ENCODE measurements at places on chromosomes 2 and 18.

DNA sequence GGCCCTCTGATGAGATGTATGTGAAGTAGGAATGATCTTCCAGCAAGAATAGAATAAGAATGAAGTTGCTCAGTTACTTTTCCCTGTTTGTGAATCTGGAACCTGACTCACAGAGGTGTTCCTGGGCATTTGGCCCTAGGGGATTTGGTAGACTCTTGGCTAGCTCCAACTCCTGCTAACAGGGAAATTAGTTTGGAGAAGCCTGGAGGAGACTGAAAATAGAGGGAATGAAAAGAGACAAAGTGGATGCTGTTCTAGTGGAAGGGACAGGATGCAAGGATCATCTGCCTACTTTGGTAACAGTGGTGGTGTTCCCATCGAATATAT, 19.6 kb downstream of the TMEM17 start:
- DNase-seq: no peak

DNA sequence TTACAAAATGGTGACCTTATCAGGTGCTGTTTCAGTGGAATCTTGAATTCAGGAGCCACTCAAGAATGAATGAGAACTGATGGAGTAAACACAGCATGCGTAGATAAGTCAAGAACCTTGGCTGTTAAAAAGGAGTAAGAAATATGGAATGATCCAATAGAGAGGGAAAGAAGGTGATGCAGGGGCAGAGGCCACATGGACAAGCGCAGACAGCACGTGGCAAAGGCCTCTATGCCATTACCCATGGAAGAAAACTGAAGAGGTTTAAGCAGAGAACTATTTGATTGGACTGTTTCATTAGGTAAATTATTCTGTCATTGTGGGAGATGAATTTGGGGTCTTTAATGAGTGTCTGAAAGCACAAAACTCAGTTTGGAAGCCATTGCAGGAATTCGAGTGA, 142.4 kb upstream of the RASGRP3 start:
- DNase-seq: no peak

- no peak for DNase-seq
Measured at GRCh38 chr2:111231532-111232252, 111.0 kb downstream of the BCL2L11 start.

DNA sequence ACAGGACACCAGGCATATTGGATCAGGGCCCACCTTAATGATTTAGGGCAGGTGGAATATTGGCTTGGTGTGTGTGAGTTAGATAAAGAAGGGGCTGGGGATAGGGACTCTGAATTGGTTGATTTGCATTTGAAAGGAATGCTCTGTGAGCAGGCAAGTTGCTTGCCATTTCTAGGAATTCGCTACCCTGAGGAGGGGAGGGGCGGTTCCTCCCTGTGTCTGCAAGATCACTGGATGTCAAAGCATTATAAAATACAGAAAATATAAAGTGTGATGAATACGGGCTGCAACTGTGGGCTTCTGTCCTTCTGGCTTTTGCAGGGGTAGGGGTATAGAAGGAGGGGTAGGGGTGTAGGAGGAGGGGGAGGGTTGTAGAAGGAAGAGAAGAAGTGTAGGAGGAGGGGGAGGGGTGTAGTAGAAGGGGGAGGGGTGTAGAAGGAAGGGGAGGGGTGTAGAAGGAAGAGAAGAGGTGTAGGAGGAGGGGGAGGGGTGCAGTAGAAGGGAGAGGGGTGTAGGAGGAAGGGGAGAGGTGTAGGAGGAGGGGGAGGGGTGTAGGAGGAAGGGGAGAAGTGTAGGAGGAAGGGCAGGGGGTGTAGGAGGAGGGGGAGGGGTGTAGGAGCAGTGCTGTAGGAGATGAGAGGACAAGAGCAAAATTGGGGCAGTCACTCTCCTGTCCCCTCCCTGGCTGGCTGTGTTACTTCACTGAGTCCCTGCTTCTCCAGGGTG, 238.0 kb upstream of the COPS8 start:
- DNase-seq: no peak

DNA sequence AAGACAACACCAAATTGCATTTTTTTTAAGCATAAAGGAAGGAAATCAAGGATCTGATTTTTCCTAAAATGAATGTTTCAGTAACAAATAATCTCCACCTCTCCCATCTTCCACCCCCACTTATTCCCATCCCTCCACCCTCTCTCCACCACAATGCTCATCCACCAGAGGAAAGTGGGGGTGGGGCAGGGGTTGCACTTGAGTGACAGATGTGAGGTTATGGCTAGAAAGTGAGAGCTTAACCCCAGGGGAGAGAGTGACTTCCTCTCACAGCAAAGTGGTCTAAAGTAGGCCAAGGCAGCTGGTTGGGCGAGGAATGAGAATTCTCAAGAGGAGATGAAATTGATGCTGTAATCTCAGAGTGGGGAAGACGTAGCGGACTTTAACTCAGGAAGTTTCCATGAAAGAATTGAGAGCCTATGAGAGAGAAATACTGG, 104.7 kb downstream of the HNRNPLL start:
- no peak for DNase-seq

- DNase-seq: no peak
Measured at GRCh38 chr2:70659551-70659950, 105.9 kb upstream of the TGFA start.

DNA sequence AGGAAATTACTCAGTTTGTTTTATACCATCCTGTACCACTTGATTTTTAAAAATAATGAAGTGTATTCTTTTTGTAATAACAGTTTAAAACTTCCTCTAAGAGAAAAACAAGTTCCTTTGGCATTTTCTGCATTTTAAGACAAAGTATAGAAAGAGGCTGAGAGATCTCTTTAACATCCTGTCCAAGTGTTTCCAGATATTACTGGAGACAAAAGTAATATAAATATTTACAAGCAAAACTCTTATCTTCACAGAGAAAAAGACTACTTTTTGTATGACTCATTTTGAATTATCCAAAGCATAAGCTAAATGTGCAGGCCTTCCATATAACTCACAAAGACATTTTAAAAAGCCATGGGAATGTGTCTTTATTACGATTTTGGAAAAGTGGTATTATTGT, 221.1 kb downstream of the RDH14 start:
- no peak for DNase-seq

DNA sequence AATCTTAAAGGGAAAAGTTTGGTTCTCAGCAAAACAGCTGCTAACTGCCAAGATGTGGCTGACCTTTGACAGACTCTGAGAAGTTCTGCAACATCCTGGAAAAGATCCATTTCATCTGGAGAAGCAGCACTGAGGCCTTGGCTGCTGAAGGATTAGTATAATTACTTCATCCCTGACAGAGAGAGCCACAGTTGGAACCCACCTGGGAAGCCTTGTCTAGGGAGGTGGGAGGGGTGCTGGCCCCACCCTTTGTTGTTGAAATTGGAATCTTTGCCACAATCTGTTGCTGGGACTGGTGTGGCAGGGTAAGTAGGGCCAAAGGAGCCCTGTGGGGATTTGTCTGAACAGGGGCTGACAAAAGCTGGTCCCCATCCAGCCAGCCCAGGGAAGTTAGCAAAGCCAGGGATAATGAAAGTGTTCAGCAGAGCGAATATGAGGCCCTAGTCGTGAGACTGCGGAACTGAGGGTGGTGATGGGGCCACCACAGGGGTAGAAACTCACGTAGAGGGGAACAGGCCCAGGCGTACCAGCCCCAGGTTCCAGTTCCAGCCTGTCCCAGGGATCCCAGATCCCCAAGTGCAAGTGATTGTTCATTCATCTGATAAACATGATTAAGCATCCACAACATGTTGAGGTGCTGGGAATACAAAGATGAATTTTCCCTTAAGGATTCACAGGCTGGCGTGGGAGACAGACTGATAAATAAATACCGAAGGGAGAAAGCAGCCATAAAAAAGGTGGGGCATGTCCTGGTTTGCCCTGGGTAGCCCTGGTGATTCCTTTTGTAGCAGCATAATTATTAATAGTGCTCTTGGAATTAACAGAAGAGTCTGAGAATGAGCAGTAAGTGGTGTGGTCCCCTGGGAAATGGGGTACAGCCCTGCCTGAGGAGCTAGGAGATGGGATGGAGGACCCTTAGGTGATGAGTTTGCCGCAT, 60.0 kb downstream of the MYO1B start:
- DNase-seq: peak; percentile 74

DNA sequence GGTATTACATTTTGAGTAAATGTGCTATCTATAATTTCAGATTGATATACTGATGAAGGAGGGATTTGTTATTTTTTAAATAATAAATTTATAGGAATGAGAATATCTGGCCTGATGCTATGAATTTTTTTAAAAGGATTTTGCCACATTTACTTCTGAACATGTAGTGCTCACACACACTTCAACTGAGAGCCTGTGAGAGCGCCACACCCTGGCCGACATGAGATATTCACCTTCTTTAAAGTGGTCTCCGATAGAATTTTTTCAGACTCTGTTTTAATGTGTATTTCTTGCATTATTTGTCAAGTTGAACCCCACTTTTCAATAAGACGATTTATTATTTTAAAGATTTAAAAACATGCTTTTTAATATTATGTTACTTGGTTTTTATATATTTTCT, 813.3 kb downstream of the DCC start:
- no peak for DNase-seq

- DNase-seq: no peak
Measured at GRCh38 chr18:24199372-24199962, 60.6 kb downstream of the CABYR start.

GRCh38 chr2:69300650-69301049, 86.4 kb downstream of the GFPT1 start:
- DNase-seq: no peak

- DNase-seq: no peak
Measured at GRCh38 chr2:126809340-126809739, 89.3 kb upstream of the TEX51 start.

GRCh38 chr2:6937582-6937981, 20.4 kb downstream of the RNF144A start:
- DNase-seq: no peak

GRCh38 chr2:241618296-241618805, 18.6 kb downstream of the THAP4 start:
- no peak for DNase-seq

DNA sequence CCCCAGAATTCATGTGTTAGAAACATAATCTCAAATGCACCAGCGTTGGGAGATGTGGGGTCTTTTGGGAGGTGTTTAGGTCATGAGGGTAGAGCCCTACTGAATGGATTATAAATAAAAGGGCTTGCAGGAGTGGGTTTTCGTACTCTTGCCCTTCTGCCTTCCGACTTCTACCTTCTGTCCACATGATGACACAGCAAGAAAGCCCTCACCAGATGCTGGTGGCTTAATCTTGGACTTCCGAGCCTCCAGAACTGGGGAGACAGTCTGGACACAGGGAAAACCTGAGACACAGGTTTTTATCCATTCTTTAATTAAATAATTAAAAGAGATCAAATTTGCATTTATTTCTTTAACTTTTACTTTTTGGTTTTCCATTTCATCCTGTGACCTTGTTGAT, 87.8 kb downstream of the DIS3L2 start:
- no peak for DNase-seq

- DNase-seq: no peak
Measured at GRCh38 chr2:205358351-205358815, 323.9 kb upstream of the NRP2 start.

Data from GM03348 (cell line).